ENCODE measurements at places on chromosomes 11 and 22. TPM values are rescaled to one million over a fixed set of nuclear protein-coding genes. Genes with fewer than 3 reads are reported as not detected.
A peak's percentile ranks its signal among the peaks of the same experiment; 100 is the strongest.

The KCNK4 gene
- not detected for total RNA-seq

DNA sequence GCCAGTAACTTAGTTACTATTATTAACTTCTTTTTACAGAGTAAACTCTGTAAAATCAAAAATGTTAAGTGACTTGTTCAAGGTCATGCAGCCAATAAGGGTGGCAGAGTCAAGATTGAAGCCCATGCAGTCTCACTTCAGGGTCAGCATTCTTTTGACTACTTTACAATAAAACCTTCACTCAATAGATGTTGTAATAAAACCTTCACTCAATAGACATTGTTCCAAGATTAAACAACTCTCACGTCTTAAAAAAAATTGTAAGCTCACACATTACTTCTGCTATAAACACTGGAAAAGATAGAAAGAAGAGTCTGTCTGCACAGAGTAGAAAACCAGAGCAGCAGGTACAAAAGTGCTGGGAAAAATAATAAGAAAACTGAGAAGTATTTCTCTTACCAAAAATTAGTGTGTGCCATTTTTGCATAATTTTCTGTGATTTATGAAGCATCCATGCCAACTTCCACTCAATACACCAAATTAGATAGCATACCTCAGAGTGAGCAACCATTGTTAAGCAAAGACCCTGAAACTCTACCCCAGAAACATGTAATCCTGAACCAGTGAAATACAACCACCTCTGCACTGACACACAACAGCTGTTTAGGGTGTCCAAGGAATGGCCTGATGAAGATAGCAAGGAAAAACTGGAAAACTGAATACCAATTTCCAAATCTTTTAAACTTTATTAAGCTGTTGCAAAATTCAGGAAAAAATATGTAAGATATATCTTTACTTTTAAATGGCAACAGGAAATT, 4.9 kb upstream of the SOX6 start:
- DNase-seq, result no peak

DNA sequence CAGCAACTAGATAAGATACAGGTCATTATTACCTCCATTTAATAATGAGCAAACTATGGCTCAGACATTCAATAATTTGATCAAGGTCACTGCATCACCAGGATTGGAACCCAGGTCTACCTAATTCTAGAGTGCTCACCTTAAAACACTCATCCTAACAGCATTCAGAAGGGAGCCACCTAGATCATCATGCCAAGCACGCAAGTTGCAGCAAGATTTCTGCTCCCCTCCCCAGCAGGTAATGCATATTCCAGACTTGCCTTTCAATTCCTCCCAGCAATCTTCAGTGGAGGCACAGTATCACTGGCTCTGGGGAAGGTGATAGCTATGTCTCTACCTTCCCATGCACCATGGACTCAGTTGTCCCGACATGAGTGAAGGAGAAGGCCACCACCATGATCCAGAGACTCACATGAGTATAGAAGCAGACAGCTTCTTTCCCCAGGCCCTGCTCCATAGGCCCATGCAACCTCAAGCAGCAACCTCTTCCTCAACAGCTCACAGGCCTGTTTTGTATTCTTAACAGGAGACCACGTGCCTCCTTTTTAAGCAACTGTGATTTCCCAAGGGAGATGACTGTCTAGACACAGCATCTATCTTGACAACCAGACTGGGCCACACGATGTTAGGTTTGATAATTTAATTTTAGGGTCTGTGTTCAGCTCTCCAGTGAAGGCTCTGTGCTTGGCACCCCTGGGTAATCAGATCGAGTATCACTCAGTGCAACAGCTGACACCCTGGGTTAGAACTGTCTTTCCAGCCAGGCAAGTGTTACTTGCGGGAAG, 36.4 kb downstream of the RAB30 start:
- DNase-seq, result no peak

The OR51B6 gene
- total RNA-seq, result not detected

DNA sequence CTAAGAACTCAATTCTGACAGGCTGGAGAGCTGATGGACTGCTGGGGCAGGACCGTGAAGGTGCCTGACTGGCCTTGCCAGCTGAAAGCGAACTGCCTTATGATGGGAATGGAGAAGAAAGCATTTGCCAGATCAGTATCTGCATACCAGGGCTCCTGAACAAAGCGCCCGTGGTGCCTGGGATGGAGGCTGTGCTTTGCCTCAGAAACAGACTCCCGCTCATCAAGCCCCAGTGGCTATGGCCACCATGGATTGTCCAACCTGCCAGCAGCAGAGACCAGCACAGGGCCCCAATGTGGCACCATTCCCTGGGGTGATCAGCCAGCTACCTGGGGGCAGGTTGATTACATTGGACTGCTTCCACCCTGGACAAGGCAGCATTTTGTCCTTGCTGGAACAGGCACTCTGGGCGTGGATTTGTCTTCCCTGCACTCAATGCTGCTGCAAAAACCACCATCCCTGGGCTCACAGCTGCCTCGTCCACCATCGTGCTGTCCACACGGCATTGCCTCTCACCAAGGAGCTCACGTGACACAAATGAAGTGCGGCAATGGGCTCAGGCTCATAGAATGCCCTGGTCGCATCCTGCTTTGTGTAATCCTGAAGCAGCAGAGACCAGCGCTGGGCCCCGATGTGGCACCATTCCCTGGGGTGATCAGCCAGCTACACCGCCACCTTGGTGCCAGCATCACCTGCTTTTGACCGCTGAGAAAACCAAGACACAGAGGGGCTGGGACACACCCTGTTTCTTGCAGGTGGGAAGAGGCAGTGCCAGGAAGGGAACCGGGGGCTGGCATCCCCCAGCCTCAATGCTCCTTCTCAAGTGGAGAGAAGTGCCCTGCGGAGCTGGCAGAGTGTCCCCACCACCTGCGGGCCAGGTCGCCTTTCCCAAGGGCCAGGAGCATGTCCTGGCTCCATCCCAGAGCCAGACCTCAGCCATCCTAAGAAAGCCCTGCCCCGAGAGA, 1367.5 kb downstream of the BRD1 start:
- peak; percentile 67 for DNase-seq

All from cardiac septum (tissue), 1 donor.